ENCODE measurements at places on chromosomes 7 and 10.
A peak's percentile ranks its signal among the peaks of the same experiment; 100 is the strongest.

GRCh38 chr10:12797471-12798262 lies 203.8 kb downstream of the CCDC3 start:
- DNase-seq = no peak

- no peak for DNase-seq
Measured at GRCh38 chr10:14184841-14185315, 145.8 kb downstream of the FRMD4A start.

DNA sequence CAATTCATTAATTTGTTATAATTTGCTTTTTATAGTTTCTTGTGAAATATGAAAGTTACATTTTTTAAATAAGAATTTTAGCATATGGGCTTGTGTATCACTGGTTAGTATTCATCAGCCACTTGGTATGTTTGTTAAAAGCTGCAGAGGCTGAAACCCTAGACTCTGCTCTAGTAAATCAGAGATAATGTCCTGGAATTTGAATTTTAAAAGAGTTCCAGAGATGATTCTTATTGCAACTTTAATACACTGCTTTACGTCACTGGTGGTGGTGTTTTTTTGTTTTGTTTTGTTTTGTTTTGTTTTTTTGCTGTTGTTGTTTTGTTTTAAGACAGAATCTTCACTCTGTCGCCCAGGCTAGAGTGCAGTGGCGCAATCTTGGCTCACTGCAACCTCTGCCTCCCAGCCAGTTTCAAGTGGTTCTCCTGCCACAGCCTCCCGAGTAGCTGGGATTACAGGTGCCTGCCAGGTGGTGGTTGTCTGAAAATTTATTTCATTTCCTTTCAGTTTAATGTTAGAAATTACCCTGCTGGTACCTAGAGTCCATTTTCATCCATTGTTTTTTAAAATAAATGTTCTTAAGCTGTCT lies 43.8 kb downstream of the PTPN12 start:
- no peak for DNase-seq

- no peak for DNase-seq
Measured at GRCh38 chr7:71538210-71538609, 406.3 kb downstream of the GALNT17 start.

- DNase-seq = no peak
Measured at GRCh38 chr10:65125212-65125611, 1604.0 kb downstream of the REEP3 start.

GRCh38 chr7:25864511-25864910 lies 287.5 kb upstream of the NFE2L3 start:
- DNase-seq = no peak

DNA sequence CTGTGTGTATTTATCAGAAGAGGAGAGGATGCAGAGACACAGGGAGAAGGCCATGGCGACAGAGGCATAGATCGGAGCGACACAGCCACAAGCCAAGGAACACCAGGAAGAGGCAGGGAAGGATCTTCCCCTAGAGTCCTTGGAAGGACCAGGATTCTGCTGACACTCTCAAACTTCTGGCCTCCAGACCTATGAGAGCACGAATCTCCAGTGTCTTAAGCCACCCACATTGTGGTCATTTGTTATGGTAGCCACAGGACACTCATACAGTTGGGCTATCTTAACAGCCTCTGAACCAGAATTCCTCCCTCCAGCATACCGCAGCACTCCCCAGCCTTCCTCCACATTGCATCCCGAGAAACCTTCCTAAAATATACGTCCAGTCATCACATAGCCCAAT lies 367.0 kb upstream of the MGMT start:
- peak; percentile 58 for DNase-seq

DNA sequence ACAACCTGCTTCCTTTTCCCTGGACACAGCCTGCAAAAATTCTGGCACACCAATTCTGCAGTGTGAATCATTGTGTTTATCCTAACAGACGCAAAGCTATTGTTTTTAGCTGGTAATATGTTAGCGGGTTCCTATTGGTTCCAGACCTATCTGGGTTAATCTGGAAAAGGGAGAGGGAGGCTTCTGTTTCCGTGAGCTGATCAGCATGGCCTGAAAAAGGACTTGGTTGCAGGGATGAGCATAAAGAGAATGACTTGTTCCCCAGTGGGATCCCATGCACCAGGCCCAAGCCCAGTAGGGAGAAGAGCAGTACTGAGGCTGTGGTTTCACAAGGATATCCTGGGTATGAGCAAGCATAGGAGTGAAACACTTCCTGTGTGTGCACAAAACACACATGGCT lies 78.4 kb downstream of the PDE1C start:
- no peak for DNase-seq

GRCh38 chr7:26490640-26491624 lies 199.3 kb downstream of the SNX10 start:
- no peak for DNase-seq

Data from vagina (tissue), 2 donors.